ENCODE measurements at places on chromosomes 1 and 21. TPM values are rescaled to one million over a fixed set of nuclear protein-coding genes. Genes with fewer than 3 reads are reported as not detected.

- no peak for DNase-seq
Observed at GRCh38 chr21:38477226-38477625, 21.1 kb downstream of the ERG start.

DNA sequence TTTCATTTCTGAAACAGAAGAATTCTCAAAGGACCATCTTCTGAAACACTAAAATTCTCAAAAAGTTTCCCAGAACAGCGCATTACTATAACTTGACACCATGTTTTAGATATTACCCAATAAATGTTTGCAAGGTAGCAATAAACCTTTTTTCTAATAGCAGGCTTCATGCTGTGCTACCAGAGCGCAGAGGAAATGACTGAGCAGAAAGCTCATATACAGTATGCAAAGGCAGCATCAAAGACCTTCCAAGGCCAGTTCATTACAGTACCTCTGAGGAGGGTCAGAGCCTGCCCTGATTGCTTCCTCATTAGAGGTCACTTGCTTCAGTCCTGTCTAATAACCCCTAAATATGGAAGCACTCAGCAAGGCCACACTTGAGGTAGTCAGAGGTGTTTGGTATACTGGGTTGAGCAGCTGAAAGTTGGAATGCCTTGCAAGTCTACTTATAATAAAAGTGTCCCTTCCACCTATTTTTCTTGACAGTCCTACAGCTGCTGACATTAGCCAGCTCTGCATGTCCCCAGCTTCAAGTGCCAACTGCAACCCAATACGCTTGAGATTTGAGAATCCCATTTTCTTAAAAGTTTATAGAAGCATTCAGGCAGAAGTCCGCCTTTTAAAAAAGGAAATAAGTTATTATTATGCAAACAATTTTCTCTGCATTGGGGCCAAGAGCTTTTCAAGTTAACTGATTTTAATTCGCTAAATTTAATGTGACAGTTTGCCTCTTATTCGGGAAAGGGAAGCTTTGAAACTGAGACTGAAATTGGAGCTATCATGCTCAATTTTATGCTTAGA lies 207.2 kb downstream of the ZC3H11B start:
- DNase-seq: no peak

DNA sequence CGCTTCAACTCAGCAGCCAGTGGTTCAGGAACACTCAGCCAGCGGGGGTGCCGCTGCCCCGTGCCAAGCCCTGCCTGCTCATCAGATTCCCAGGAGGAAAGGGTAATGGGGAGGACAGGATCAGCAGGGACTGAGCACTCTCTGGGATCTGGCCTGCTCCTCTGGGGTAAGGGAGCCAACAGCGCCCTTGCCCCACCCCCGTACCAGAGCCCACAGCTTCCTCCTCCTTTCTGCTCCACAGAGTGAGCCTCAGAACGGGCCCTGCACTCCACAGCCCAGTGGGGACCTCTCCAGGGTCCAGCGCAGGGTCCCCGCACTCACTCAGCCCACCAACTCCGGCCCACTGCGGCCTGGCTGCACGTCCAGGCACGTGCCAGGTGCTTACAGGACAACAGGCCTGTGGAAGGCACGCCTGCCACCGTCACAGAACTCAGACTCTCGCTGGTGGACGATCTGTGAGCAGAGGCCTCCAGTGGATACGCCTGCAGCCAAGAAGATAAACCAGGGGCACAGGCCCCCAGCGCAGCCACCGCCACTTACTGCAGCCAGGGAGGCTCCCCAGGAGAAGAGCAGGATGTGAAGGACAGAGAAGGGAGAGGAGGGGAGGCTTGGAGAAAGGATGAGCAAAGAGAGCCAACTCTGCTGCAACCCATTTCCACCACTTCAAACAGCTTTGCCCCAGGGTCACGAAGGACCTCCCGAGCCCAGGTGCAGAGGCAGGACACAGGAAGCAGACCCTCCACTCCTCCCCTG lies 2.1 kb downstream of the MEGF6 start:
- DNase-seq: no peak

DNA sequence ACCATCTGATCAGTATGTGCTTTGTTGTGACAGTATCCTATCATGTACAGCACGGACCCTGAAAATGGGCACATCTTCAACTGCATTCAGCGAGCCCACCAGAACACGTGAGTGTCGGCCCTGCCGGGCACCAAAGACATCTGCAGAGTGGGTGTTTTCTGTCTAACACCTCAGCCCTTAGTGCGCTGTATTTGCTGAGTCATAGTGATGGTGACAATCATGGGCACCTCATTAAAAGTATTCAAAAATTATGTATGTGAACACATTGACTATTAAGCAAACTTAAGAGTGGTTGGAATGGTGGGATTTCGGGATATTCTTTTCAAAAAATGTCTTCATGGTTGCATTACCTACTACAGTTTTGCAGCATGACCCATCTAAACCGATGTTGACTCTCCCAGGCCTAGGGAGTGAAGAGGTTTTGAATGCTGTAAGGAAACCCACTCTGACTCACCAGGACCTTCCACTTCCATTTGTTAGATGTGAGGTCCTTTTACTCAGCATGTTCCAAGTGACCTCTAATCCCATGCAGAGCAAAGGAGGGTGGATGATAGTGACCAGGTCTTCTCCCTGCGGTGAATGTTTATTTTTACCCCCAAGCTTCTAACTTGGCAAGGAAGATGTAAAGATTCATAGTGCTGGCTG lies 20.1 kb downstream of the MGST3 start:
- DNase-seq: no peak

DNA sequence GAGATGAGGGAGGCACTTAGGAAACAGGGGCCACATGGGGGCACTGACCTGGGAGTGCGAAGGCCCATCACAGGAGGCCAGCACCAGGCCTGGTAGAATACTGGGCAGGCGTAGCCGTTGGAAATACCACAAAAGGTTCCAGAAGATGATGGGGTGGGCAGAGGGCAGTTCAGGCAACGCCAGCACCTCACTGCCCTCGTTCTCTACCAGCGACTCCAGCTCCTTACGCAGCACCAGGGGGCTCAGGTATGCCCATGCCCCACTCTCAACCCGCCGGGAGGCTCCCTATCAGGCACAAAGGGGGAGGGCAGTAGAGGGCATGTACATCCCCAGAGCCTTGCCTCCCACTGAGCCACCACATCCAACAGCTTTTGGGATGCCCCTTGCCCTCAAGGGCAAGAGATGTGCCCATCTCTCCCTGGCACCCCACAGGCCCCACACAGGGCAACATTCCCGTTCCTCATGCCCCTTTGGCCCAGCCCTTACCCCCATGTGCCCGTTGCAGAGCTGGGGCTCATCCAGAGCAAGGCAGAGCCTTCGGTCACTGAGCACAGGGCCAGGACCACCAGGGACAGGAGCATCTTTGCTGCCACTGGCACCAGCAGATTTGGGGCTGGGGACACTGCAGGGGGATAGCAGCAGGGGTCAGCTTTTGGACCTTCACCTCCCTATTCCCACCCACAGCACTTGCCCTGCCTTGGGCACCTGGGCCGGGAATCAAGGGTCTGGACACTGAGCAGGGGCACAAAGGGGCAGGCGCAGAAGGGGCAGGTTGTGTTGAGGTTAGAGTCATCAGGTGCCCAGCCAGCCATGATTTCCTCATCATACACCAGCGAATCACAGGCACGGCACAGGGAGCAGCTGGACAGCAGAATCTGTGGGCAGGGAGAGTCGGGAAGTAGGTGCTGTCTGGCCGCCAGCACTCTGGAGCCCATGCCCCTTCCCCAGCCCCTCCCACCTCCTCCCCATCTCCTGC lies 9.7 kb upstream of the GATAD2B start:
- no peak for DNase-seq

DNA sequence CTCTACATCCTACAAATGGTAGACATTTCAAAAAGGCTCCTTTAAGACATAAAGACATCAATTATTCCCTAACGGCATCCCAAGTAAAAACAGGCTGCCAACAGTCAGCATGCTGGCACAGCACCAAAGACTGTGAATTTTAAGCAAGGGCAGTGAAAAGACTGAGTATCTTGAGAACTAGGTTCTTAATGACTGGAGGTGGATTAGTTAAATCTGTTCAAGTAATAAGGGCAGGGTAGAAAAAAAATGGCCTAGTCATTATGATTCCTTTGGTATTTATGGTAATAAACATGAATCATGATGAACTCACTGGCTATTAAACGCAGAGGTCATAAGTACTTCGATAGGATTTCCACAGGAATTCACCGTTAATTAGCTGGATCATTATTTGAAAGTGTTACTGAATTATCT lies 75.2 kb downstream of the KIFAP3 start:
- DNase-seq: no peak

GRCh38 chr21:29892379-29892778 lies 47.4 kb downstream of the GRIK1 start:
- DNase-seq: no peak

GRCh38 chr1:13931226-13931625 lies 231.2 kb downstream of the PRDM2 start:
- DNase-seq: no peak

DNA sequence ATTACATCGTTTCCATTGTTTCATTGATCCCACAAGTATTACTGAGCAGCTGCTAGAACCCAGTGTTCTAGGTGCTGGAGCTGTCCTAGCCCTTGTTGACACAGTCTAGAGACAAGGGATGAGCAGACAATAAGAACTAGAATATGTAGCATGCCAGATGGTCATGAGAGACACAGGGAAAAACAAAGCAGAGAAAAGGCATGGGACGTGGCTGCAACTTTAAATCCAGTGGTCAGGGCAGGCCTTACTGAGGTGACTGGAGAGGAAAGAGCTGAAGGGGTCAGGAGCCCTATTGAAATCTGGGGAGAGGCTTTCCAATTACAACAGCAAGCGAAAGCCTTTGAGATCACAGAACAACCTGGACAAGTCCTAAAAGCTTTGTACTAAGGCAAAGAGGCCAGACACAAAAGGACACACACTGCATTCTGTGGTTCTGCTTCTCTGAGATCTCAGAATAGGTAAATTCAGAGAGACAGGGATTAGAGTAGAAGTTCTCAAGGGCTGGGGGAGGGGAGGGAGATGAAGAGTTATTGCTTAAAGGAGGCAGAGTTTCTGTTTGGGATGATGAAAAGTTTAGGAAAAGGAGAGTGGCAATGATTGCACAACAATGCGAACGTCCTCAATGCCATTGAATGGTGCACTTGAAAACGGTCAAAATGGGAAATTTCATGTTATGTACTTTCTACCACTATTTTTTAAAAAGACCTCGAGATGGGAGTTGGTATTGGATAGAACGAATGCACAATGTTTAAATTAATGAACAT lies 467.4 kb upstream of the VAMP3 start:
- DNase-seq: no peak

DNA sequence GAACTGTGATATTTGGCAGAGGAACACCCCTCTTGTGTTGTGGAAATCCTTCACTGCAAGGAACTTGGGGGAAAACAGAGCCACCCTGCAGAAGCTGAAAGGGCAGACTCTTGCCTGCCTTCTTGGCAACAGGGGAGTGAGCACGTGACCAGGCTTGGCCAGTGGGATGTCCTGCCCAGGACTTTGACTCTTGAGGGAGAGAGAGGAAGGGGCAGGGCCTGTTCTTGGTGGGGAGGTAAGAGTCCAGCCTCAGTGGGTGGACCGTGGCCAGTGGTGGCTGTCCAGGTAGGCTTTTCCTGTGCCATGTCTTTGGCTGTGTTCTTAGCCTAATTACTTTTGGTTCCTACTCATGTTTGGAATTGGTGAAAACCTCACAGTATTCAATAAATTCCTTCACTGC lies 8.6 kb upstream of the AK2 start:
- DNase-seq: no peak

- no peak for DNase-seq
Observed at GRCh38 chr1:33979341-33979740, 115.5 kb downstream of the HMGB4 start.

PTGS2 gene
- total RNA-seq: 0.09 TPM

TMEM125 gene
- 0.81 TPM for total RNA-seq

IGSF3 gene
- total RNA-seq: 0.72 TPM

AGBL4 gene
- total RNA-seq: 0.14 TPM

LCE1C gene
- total RNA-seq: not detected
